ENCODE measurements at places on chromosomes 2 and 18. TPM values are rescaled to one million over a fixed set of nuclear protein-coding genes. Genes with fewer than 3 reads are reported as not detected.

GRCh38 chr18:45456090-45457021, 158.9 kb upstream of the SLC14A2 start:
- DNase-seq, result peak; percentile 84

Gene CAPN14
- total RNA-seq, result 6.0 TPM

Gene SLC9A2
- total RNA-seq, result not detected

DNA sequence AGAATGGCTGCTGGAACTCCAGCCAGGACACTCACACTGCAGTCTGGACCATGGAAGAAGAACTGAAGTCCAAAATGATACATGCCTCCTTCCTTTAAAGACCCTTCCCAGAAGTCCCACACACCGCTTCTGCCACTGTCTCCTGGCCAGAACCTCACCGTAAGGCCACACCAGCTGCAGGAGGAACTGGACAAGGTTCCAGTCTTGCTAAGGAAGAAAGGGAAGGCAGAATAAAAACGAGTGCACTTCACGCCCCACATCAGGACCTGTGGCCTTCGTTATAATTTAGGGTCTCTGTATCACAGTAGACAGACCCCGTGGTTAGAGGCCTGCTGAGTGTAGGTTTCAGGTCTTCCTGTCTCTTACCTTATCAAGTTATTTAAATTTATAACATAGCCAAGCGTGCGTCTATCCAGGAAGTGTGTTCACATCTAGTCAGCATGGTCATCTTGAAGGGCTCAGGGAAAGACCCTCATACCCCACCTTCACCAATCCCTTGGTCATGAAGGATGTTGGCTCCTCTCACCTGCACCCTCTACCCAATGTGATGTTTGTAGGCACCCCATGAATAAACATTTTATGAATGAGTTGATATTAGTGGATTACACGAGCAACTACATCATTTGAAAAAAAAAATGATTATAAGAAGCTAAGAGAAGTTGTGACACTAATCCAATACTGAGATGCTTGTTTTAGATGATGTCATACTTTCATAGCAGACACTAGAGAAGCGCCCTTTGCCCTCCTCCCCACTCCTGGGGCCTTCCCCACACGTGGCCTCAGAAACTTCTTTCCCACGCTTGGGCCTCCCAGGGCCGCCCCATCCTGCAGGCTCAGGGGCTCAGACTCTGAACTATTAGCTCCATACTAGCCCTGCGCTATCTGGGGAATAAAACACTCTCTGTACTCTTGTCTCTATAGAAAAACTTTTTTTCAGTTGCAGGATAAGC, 157.6 kb downstream of the FAM210A start:
- peak; percentile 63 for DNase-seq
